Sigmoid colon (tissue), 7 donors: ENCODE measurements at places on chromosomes 7 and 10. TPM values are rescaled to one million over a fixed set of nuclear protein-coding genes. Genes with fewer than 3 reads are reported as not detected.

GRCh38 chr7:18573410-18574234 lies 78.1 kb downstream of the HDAC9 start:
- no peak overlapping the region for H3K27ac ChIP-seq
- H3K36me3 ChIP-seq: no peaks in the 10 kb centered on the region
- H3K4me1 ChIP-seq: no peaks in the 10 kb centered on the region
- no peaks in the 10 kb centered on the region for H3K27me3 ChIP-seq
- H3K4me3 ChIP-seq: no peak overlapping the region

DNA sequence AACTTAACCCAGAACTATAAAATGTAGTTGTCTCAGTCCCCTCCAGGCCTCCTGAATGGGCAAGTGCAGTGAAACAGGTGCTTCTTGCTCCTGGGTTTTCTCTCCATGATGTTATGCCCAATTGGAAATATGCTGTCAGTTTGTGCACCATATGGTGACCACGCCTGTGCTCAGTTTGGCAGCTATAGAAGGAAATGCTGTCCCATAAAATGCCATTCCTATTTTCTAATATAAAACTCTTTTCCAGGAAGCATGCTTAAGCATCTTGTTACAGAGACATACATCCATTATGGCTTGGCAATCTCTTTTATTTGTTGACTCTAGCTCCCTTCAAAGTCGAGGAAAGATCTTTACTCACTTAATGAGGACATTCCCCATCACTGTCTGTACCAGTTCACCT lies 45.2 kb downstream of the FGFBP3 start:
- peaks cover 55% of the 10 kb centered on the region for H3K36me3 ChIP-seq
- H3K27me3 ChIP-seq: no peaks in the 10 kb centered on the region
- no peak for DNase-seq
- no peak overlapping the region for H3K27ac ChIP-seq
- H3K4me1 ChIP-seq: no peaks in the 10 kb centered on the region
- H3K4me3 ChIP-seq: no peak overlapping the region

GRCh38 chr10:103917302-103918052 lies 507 bp downstream of the STN1 start:
- peak overlapping the region; percentile 97 for H3K27ac ChIP-seq
- peaks cover 24% of the 10 kb centered on the region for H3K4me1 ChIP-seq

DNA sequence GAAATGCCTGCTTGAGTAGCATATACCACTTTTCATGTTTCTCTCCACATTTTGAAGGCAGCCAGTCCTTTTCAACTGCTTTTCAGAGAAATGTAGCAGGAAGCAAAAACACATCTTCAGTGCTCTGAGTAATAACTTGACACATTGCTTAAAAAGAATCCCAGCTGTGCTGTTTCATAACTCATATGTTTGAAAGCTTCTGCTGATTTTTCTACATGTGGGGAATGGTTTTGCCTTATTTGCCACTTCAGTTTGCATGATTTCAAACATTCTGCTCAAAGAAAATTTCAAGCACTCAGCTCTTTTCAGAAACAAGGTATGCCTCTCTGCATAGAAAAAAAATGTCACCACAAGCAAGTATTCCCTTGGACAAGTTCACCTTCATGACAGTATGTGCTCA lies 732.8 kb downstream of the POM121L12 start:
- no peaks in the 10 kb centered on the region for H3K36me3 ChIP-seq
- H3K4me1 ChIP-seq: no peaks in the 10 kb centered on the region
- H3K4me3 ChIP-seq: no peak overlapping the region
- H3K27ac ChIP-seq: no peak overlapping the region
- no peak for DNase-seq

DNA sequence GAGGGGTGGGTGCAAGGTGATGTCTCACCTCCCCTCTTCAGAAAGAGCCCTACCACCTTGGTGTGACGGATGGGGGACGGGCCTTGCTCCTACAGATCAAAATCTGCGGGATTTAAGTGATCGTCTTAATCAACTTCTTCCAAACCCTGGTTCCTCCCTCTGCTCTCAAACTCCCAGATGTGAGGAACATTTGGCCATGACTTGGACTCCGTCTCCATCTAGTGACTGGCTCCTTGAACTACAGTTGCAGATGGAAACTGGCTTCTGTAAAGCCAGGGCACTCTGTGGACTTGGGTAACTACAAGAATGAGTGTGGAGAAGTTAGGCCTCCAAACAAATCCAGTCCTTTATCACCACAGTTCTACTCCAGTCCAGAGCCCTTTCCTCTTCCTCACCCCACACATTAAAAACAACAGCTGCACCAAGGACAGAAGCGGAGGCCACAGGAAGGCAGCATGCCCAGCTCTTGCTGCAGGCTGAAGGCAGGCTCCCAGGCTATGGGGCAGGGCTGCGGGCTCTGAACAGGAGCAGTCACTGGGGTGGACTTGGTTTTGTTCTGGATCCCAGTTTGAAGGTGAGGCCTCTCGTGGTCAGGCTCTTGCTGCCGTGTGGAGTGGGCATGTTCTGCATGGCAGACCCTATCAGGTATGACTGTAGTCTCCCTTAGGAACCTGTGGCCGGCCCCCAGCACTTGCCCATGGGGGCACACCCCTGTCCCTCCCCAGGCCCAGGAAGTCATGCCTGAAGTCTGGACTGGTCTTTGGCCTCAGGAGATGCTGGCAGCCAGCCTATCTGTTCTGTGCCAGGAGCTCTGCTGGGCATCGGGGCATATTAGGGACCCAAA lies 79.4 kb downstream of the VWC2 start:
- H3K4me3 ChIP-seq: no peak overlapping the region
- H3K4me1 ChIP-seq: no peaks in the 10 kb centered on the region
- DNase-seq: no peak

DNA sequence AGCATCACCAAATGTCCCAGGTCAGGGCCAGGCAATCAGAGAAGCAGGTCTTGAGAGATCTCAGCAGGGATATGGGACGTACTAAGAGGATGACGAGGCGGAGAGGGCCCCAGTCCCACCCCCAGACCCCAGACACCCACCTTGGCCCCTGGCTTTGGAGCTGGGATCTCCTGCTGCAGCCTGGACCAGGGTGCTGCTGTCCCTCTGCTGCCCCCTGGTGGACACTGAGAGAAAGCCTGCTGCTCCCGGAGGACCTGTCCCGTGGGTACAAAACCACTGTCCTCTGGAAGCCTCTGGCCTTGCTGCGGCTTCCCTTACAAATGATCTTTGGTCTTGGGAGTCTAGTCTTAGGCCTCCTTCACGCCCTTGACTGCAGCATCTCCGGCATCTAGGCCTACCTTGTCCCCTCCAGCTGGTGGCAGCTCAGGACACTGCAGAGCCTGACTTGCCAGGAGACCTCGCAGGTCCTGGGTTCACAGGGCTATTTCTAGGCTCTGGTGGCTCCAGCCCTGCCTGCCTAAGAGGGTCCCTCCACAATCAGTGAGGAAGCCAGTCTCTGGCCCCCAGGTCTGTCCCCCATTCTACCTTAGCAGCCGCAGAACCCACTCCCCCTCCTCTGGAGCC lies 97.1 kb downstream of the RGS10 start:
- no peak overlapping the region for H3K27ac ChIP-seq
- no peaks in the 10 kb centered on the region for H3K27me3 ChIP-seq
- H3K4me3 ChIP-seq: no peak overlapping the region
- peak; percentile 93 for DNase-seq
- H3K36me3 ChIP-seq: no peaks in the 10 kb centered on the region
- H3K4me1 ChIP-seq: peaks cover 37% of the 10 kb centered on the region

- no peak overlapping the region for H3K27ac ChIP-seq
- no peaks in the 10 kb centered on the region for H3K27me3 ChIP-seq
- no peak for DNase-seq
- H3K36me3 ChIP-seq: no peaks in the 10 kb centered on the region
- H3K4me1 ChIP-seq: no peaks in the 10 kb centered on the region
- no peak overlapping the region for H3K4me3 ChIP-seq
These were observed 65.8 kb upstream of the PRKAR2B start for GRCh38 chr7:106978425-106979420.

Gene CTAGE8
- total RNA-seq: not detected

Gene RARRES2
- 342 TPM for total RNA-seq

- no peak overlapping the region for H3K4me3 ChIP-seq
- no peaks in the 10 kb centered on the region for H3K4me1 ChIP-seq
- no peaks in the 10 kb centered on the region for H3K27me3 ChIP-seq
- no peak for DNase-seq
- no peaks in the 10 kb centered on the region for H3K36me3 ChIP-seq
These were observed 253.6 kb downstream of the CCSER2 start for GRCh38 chr10:84581976-84582375.

Gene GHRHR
- not detected for total RNA-seq

DNA sequence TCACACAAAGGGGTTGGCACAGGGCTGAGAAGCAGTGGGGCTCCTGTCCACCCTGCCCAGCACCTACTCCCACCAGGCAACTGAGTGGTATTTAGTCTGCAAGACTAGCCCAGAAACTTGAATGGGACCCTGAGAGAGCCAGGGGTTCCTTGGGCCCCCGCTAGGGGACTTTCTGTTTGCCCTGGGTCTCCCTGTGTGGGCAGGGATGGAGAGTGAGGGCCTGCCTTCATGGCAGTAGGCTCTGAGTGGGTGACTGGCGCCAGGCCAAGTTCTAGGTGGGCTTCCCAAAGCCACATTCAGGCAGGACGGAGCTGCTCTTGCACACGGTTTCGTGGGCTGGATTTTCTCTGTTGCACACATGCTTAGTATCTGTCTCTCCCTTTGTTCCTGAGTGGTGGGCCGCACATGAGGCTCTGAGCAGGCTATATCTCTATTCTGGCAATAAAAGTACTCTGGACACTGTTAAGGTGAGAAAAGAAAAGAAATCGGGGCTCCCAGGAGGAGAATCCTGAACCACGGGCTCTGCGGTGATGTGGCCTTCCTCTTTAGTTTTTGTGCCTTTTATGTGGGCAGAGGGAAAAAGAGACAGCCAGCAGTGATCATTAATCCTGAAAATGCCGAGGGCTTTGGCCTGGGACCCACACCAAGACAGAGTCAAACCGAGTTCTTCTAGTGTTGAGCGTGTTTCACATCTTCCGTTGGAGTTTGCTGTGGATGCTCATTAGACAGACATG lies 26.9 kb downstream of the IL2RA start:
- H3K27me3 ChIP-seq: no peaks in the 10 kb centered on the region
- peaks cover 20% of the 10 kb centered on the region for H3K4me1 ChIP-seq
- H3K4me3 ChIP-seq: no peak overlapping the region
- H3K27ac ChIP-seq: peak overlapping the region; percentile 18
- no peaks in the 10 kb centered on the region for H3K36me3 ChIP-seq
- peak; percentile 46 for DNase-seq

Gene ITPRID1
- not detected for total RNA-seq

DNA sequence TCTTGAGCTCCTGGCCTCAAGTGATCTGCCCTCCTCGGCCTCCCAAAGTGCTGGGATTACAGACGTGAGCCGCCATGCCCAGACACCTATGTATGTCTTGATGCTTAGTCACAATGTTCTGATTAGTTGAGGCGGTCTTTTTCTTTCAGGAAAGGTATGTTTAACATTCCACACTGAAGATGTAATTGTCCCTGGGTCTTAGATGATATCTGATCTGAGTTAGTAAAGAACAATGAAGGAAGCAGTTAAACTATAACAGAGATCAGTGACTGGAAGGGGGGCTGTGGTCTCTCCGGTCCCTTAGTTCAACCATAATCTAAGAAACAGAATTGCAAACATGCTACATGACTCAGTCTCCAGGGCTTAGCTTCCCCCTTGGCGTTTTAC lies 31.5 kb upstream of the SH2D4B start:
- peaks cover 3% of the 10 kb centered on the region for H3K36me3 ChIP-seq
- no peaks in the 10 kb centered on the region for H3K27me3 ChIP-seq
- peak overlapping the region; percentile 71 for H3K27ac ChIP-seq
- no peak overlapping the region for H3K4me3 ChIP-seq
- H3K4me1 ChIP-seq: no peaks in the 10 kb centered on the region

GRCh38 chr7:127616724-127617123 lies 1.2 kb downstream of the PAX4 start:
- H3K36me3 ChIP-seq: no peaks in the 10 kb centered on the region
- H3K27me3 ChIP-seq: peaks cover 54% of the 10 kb centered on the region
- no peak overlapping the region for H3K27ac ChIP-seq
- no peak overlapping the region for H3K4me3 ChIP-seq
